ENCODE measurements at places on chromosomes 6 and 20.

DNA sequence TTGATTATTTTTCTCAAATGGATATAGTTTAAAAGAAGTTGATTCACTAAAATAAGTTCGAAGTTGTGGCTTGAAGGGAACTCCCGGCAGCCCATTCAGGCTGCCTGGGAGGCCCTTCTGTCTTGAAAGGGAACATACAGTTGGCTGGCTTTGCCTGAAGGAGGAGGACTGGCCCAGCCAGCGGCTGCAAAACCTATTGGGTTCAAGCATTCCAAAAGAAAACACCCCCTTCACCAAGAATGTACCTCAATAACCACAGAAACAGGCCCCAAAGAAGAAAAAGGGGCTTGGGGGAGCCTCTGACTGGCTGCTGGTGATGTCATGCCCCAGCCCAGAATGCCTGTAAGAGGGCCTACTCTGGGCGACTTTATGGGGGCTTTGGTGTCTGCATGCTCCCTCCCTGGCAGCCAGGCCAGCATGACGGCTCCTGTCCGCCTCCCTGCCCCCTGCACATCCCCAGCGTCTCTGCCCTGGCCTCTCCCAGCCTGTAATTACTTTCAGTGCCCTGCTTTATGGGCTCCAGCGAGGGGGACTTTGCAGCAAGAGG is 36.5 kb downstream of the MAFB start:
- no peak for DNase-seq

GRCh38 chr6:100229512-100229911 is 235.2 kb downstream of the SIM1 start:
- no peak for DNase-seq

- DNase-seq = no peak
Observed at GRCh38 chr6:111956098-111956497, 82.8 kb upstream of the FYN start.

DNA sequence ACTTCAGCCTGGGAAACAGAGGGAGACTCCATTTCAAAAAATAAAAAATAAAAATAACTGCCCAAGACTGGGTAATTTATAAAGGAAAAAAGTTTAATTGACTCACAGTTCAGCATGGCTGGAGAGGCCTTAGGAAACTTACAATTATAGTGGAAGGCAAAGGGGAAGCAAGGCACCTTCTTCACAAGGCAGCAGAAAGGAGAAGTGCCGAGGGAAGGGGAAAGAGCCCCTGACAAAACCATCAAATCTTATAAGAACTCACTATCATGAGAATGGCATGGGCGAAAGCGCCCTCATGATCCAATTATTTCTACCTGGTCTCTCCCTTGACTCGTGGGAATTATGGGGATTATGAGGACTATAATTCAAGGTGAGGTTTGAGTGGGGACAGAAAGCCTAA is 95.5 kb upstream of the LGSN start:
- no peak for DNase-seq

- peak; percentile 55 for DNase-seq
Observed at GRCh38 chr20:57964011-57964862, 254.4 kb upstream of the PMEPA1 start.

GRCh38 chr6:42041481-42042053 is 8.8 kb upstream of the TAF8 start:
- DNase-seq = no peak

DNA sequence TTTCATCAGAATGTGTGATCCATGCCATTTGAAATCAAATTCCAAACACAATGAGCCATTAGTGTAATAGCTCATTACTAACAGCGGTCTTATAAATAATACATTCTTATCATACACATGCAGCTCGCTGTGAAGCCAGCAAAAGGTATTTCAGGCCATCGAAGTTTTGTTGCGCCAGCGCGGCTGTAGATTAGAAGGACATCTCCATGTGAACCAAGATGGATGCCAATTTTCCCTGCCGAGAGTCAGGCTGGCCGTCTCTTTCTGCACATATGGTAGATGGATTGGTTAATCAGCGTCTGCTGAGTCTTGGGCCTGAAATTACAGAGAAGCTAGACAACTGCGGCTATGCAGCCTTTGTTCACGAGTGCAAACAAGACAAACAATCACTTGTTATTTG is 44.1 kb downstream of the CFAP61 start:
- no peak for DNase-seq

GRCh38 chr6:36336779-36337241 is at the start of gene BNIP5:
BNIP5 (minus strand) TSS chr6:36336888; CDS start chr6:36330690, 6,198 bp downstream.
- DNase-seq = no peak

GRCh38 chr6:70221025-70221714 is 81.7 kb downstream of the COL9A1 start:
- DNase-seq = no peak

GRCh38 chr6:9766240-9766915 is 648.5 kb downstream of the TFAP2A start:
- peak; percentile 33 for DNase-seq

GRCh38 chr6:130516604-130517003 is 150.8 kb downstream of the TMEM200A start:
- DNase-seq = no peak

DNA sequence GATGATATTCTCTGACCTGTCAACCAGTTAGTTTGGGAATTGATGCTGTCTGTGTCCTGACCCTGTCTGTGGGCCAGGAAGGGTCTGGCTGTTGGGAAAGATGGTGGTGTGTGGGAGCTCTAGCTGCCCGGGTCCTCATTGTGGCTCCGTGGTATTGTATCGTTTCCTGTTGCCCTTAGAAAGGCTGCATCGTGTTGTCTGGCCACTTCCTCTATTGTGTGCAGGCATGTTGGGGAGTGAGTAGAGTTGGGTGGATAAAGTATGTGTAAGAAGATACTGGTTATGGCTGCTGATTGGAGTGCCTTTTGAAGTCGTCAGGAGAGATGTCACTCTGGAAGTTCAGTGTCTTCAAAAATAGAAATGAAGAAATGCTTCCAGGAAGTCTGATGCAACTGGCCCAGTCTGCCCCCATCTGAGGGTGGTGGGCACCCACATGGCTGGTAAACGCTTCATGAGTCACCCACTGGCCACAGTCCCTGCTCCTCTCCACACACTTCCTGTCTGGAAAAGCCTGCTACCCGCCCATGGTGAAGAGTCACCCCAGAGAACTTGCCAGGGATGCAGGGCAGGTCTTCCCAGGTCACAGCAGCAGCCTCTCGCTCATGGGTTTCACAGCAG is 27.9 kb downstream of the PPARD start:
- peak; percentile 98 for DNase-seq

GRCh38 chr6:134436950-134437349 is 119.0 kb upstream of the SGK1 start:
- DNase-seq = no peak

- no peak for DNase-seq
Observed at GRCh38 chr6:112202639-112203341, 51.6 kb downstream of the LAMA4 start.

DNA sequence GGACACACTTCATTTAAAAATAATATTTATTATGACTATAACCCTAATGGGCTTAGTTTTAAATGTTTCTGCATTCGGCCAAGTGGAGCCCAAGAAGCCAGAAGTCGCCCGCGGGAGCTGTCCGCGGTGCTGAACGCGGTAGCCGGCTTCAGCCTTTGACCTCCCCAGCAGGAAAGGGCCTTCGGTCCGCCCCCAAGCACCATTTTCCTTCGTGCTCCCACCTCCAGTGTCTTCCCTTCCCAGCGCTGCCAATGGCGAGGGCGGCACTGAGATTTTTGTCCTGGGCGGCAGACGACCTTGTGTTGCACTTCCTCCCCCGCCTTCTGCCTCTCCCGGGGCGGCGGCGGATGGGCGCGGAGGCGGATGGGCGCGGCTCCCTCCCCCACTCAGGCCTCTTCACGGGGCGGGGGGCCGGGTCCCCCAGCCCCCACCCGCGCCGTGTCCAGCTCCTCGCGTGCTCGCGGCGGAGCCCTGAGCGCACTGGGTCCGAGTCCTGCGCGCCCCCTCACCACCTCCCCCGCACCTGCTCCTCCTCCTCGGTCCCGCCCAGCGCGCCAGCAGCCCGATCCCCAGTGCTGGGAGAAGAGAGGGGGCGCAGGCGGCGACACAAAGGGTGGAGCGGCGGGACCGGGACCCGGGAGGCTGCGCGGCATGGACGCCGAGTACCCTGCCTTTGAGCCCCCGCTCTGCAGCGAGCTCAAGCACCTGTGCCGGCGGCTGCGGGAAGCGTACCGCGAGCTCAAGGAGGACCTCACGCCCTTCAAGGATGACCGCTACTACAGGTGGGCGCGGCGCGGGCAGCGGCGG is 23.6 kb upstream of the TMEM181 start:
- DNase-seq = peak; percentile 49

DNA sequence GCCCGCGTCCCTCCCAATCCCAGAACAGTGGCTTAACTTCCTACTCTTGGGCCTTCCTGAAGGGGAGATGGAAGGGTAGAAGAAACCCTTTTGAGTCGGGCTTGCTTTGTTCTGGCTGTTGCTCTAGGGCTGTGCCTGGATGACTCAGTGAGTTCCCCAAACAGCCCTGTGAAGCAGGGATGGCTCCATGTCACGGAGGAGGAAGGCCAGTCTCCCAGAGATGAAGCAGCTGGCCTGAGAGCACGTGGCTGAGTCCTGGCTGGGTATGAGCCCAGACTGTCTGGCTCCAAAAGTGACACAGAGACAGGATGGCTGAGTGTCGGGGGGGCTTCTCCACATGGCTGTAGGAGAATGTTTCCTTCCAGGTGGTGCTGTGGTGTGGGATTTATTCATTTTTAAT is 4.6 kb downstream of the SYTL3 start:
- DNase-seq = peak; percentile 74

DNA sequence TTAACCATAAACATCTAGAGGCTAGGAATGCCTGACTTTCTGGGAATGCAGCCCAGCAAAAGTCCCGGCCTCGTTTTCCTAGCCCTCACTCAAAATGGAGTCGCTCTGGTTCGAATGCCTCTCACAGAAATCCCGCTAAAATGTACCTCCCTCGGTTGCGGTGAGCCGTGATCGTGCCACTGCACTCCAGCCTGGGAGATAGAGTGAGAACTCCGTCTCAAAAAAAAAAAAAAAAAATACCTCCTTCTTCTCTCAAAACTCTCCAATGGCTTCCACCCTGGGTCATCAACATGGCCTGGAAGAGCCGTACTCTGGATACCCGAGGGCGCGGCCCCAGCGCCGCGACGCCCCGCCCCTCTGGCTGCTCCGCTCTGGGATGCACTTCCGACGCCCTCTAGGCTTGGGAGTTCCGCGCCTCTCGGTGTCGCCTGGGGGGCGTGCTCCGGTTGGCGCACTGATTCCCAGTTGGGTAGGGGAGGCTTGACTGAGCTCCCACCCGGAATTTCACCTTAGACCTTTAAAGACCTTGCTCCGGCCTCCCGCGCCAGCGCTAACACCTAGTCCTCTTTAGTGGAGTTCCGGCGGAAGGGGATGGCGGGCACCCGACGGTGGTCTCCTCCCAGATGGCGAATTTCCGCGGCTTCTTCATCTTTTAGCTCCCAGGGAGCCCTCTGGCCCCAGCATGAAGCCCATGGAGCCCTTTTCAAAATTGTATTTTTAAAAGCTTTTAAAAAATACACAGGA is 12.3 kb downstream of the HMGN4 start:
- DNase-seq = peak; percentile 14

GRCh38 chr6:134888316-134888715 is 61.6 kb downstream of the ALDH8A1 start:
- DNase-seq = no peak

DNA sequence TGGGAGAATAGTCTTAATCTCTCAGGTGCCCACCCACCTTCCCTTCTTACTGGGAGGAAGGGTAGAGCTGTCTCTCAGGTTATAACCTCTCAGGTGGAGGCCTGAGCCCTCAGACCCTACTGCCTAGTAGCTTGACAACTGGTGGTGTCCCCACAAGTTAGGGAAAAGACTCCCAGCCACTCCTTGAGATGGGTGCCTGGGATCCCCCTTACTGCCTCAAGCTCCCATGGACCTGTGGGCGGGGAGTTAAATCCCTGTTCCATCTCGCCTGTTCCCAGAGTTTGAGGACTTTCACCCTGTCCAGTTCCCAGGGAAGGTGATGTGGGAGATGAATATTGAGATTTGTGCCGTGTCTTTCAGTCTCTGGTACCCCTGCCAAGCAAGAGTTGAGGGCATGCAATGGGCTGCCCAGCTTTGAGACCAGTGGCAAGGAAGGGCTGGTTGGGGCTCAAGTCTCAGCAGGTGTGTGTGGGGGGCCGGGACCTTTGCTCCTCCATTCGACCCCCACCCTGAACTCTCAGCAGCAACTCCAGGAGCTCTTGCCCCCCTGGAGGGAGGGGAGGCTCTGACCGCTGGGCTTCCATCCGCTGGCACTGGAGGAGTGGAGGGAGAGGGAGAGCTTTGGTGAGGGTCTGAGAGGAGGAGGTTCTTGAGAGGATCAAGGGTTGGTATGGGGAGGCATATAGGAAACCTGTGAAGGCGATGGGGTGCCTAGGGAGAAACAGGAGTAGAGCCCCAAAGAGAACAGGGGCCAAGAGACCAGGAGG is 1.1 kb upstream of the PBX2 start:
- no peak for DNase-seq

GRCh38 chr6:56756791-56757587 is 114.3 kb upstream of the DST start:
- no peak for DNase-seq

- peak; percentile 18 for DNase-seq
Observed at GRCh38 chr6:46719099-46719498, 16.1 kb downstream of the PLA2G7 start.

GRCh38 chr6:74409447-74409846 is 713.4 kb downstream of the CD109 start:
- DNase-seq = peak; percentile 73

DNA sequence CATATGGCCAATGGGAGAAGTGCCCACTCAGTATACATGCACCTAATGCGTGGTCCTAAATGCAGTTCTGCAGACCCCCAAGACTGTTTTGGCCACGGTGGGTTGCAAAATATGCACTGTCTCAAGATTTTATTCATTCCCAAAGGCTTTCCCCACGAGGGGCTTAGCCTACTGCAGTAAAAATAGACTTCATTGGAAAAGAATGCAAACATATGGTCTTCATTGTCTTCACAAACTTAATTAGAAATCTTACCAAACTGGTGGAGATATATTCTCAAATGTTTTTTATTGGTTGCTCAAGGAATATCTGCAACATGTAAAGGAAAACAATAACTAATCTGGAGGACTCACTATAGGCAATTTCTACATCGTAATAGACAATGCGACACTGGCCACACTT is 31.6 kb upstream of the PRL start:
- no peak for DNase-seq
